Caudate nucleus (tissue), 63 donors: ENCODE measurements at places on chromosomes 4 and X.

GRCh38 chr4:48913346-48913745 is 6.8 kb upstream of the OCIAD2 start:
- no peak for DNase-seq

DNA sequence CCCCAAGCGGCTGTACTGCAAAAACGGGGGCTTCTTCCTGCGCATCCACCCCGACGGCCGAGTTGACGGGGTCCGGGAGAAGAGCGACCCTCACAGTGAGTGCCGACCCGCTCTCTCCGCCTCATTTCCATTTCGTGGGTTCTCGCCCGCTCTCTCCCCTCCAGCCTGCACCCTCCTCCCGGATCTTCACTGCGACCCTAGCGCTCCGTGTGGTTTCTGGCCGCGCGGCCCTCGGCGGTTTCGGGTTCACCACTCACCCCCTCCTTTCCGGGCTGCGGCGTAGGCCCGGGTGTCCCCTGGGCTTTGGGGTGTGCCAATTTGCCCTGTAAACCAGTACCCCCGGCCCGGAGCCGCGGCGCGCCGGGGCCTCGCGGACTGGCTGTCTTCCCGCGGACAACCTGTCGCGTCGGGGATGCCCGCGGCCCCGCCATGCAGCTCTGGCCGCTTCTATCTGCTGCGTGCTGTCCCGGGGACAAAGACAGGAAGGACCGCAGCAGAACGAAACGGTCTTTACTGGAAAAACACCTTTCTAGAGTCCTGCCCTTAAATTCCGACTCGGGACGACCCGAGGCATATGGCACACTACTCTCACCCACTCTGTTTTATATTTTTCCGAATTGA is 737 bp downstream of the FGF2 start:
- DNase-seq: no peak

DNA sequence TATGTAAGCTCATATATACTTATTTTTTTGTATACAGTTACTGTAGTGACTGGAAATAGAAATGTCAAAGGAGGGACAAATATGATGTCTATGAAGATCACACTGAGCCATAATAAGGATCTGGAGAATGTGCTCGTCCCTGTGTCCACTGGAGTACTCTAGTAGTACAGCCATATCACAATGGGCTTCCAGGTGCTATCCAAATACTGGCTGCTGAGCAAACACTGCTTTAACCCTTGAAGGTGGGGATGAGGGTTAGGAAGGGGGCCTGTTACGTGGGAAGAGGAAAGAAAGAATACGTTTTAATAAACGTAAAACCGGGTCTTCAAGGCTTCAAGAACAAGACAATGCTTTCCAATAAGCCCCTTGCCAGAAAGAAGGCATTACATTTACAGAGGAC is 29.8 kb upstream of the TMEM150C start:
- no peak for DNase-seq

GRCh38 chr4:112448306-112449132 is 67.5 kb downstream of the NEUROG2 start:
- no peak for DNase-seq

- DNase-seq: no peak
Observed at GRCh38 chr4:87079967-87080366, 140.5 kb downstream of the KLHL8 start.
